ENCODE measurements at places on chromosomes 16 and 17. TPM values are rescaled to one million over a fixed set of nuclear protein-coding genes. Genes with fewer than 3 reads are reported as not detected.
A peak's percentile ranks its signal among the peaks of the same experiment; 100 is the strongest.

- no peak for DNase-seq
Measured at GRCh38 chr17:60602385-60602742, 2.4 kb downstream of the PPM1D start.

DNA sequence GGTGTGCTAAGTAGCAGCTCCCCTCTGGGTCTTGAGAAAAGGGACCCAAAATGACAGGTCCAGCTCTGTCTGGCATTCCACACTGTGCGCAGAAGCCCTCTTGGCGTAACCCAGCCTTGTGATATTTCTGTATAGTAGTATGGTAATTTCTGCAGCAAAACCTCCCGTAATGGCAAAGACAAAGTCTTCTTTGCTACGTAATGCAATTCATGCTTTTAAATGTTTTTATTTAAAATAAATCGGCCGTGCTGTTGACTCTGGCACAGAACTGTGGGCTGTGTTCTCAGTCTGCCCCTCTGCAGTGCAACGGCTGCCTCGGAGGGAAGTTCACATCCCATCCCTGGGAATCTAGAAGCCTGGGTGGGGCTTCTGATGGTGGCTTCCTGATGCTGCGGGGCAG lies 75.2 kb downstream of the ASIC2 start:
- DNase-seq, result no peak

DNA sequence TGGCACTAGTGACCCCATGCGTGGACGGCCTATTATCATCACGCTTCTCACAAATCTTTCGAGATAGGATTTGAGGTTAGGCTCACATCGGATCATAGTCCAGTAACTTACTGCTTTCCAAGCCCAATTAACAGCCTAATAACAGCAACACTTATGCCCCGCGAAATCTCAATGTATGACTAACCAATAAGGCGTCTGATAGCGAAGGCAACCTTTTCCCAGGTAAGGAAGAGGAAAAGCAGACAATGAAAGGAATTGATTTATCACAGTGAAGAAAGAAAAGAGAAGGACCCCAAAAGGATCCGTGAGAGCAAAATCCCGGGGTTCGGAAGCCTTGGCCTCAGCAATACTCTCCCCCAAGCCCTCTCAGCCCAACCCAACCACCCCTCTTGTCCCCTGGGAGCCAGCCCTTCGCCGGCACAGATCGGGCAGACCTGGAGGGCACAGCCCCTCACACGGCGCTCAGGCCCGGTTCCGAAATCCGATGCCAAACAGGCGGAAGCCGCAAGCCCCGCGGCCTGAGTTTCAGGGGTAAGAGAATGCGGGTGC lies 534 bp downstream of the GPATCH8 start:
- peak; percentile 78 for DNase-seq

DNA sequence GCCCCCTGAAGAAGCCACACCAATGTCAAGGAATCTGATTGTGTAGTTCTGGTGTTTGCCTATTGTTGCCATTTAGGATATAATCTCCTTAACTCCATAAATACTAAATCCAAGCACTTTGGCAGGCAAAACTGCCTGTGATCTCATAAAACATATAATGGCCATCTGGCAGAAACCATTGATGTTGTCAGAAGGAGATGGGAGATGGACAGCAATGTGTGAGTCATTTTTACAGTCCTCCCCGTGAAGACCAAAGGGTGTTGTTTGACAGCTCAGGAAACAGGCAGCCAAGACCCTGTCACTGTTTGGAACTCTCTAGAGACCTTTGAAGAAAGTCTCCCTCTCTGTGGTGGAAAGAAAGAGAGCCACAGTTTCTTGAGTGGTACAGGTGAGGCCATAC lies 454.1 kb downstream of the HS3ST3B1 start:
- DNase-seq, result no peak

DNA sequence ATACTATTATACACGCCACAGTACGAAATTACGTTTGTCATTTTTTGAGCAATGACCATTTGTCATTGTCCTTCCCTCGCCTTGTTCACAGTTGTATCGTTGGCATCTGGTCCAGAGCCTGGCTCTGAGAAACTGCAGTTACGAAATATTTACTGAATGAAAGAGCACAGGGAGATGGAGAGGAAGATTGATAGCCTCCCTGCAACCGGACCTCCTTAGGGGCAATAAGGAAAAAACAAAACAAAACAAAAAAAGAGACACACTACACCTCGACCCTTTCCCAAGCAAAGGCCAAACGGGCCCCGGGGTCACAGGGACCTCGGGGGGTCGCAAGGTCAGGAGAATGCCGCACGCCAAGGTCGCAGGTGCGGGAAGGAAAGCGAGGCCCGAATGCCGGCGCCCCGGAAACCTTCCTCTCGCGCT lies 857 bp downstream of the GOT2 start:
- no peak for DNase-seq

DNA sequence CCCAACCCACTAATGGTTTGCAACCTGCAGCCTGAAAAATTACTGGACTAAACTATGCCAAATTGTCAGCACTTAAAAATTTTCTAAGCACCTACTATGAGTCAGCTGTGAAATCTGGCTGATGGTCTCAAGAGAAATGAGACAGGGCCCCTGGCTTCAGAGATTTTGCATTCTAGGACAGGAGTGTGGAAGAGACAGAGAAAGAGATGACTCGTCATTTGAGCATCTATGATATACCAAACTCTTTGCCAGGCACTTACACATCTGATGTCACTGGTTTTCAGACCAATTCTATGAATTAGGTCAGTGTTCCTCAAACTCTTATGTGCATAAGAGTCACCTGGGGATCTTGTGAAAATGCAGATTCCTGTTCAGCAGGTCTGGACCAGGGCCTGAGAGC lies 44.4 kb downstream of the CLEC19A start:
- DNase-seq, result no peak

DNA sequence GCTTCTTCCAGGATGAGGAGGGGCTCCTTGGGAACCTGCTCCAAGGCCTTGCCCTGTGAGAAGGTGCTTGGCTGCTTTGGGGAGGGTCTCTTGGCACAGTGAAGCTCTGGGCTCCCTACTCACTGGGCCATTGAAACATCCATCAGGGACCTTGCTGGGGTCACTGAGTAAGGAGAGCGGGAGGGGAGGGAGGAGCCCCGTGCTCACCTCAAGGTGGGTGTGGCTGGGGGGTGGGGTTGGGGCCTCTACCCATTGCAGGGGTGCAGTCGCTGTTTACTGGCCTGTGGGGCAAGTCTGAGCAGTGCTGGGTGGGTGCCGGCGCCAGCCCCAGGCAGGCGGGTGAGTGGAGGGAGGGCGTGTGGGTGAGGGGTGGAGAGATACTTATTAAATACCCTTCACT lies 9.9 kb downstream of the TNS4 start:
- DNase-seq, result no peak

- DNase-seq, result no peak
Measured at GRCh38 chr17:80101946-80102663, 724 bp downstream of the GAA start.

DNA sequence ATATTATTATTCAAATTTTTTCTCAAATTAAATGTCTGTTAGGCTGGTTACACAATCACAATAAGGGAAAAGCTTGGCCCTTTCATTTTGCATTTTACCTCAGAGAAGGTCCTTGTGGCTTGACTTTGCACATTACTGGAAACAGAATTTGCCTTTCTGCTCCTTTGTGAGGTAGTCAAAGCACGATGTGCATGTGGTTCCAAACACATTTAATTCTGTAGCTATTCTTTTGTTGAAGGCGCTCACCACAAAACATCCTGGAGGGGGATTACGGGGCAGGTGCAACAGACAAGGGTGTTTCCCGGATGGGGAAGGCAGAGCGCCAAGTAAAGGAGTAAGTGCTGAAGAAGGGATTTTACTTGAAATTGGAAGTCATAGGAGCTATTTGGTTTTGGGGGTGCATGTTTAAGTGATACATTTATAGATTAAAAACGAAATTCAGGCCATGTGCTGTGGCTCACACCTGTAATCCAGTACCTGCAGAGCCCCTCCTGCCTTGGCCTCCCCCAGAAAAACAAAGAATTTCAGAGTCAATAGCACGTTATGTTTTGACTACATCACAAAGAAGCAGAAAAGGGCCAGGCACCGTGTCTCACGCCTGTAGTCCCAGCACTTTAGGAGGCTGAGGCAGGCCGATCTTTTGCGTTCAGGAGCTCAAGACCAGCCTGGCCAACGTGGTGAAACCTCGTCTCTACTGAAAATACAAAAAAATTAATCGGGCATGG lies 31.2 kb upstream of the TENT4B start:
- no peak for DNase-seq

DNA sequence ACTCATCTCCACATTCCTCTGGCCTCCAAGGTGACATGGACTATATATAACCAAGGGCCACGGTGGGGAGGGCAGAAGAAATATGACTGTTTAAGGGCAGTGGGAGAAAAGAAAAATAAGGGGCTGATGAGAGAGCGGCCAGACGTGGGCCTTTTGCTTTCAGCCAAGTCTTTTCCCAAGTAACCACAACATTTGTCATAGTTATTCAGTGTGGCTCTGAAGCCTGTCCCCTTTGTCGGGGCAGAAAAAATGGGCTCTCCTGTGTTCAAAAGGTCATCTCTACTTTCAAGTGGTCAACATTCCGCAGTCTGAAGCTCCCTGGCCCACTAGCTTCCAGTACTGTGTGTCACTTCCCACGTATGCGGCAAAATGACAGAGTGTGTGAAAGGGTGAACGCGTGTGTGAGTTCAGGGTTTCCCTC lies 245.4 kb downstream of the NTN1 start:
- no peak for DNase-seq

DNA sequence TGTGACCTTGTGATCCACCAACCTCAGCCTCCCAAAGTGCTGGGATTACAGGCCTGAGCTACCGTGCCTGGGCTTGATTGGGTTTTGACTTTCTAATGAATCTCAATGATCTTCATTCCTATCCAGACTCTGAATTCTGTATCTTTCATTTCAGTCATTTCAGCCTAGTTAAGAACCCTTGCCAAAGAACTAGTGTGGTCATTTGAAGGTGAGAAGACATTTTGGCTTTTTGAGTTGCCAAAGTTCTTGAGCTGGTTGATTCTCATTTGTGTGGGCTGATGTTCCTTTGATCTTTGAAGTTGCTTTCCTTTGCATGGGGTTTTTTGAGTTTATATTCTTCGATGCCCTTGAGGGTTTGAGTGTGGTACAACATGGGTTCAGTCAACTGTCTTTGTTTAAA lies 30.6 kb upstream of the TEKT1 start:
- no peak for DNase-seq

GRCh38 chr16:58249388-58249779 lies 45.4 kb downstream of the PRSS54 start:
- no peak for DNase-seq

DNA sequence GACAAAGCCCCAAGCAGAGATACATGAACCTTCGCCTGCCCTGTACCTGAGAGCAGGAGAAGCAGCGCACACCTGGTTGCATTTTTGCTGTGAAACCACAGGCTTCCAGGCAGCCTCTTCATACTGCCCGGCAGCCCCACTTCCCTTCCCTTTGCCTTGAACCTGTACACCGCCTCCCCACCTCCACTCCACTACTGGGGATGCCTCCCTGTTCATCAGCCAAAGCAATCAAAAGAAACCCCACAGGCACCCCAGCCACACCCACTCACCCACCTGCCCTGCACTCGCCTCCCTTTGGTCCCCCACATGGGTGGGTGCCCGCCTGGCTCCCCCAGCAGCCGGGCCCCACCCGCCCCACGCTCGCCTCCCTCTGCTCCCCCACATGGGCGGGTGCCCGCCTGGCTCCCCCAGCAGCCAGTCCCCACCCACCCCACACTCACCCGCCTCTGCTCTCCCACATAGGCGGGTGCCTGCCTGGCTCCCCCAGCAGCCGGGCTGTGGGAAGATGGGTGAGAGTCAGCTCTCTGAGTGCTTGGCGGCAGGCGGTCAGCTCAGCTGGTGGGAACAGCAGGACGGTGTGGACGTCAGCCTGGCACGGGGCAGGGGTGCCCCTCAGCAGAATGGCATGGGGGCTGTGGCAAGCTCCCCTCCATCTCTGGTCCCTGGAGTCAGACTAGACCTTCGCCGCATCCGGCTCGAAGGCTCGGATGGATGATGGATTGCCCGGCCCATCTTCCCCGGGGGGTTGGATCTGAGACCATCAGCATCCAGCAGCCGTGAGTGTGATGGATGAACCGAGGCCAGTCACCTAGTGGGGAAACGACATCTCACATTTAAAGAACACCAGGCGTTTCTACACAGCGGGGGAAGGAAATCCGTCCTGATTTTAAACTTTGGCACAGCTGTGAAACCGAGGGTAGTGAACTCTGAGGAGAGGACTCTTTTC lies 135.6 kb downstream of the BANP start:
- DNase-seq, result no peak

- DNase-seq, result no peak
Measured at GRCh38 chr16:24820522-24820921, 25.2 kb upstream of the SLC5A11 start.

DNA sequence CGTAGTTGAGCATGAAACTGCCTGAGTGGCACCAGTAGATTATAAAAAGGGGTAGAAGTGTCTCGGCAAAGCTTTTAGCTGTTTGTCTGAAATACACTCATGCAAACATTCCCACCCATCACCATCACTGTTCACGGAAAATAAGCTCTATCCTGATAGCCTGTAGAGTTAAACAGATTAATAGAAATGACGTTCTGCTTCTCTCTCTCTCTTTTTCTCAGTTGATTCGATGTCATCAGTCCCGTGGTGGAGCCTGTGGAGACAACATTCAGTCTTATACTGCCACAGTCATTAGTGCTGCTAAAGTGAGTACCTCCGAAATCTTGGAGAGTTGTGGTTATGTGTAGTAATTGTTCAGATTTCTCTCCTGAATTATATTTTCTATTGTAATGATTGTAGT lies 224.7 kb downstream of the BCAS3 start:
- DNase-seq, result no peak

GRCh38 chr17:70242781-70243437 lies 73.6 kb downstream of the KCNJ2 start:
- DNase-seq, result no peak

KRTAP4-5 gene
- 1.1 TPM for total RNA-seq

C16orf96 gene
- 0.34 TPM for total RNA-seq

ZSWIM7 gene
- 9.1 TPM for total RNA-seq

PDIA2 gene
- not detected for total RNA-seq

MC1R gene
- total RNA-seq, result 5.4 TPM

KRT27 gene
- total RNA-seq, result 1.9 TPM

DHRS7C gene
- total RNA-seq, result not detected

ACE gene
- total RNA-seq, result 6.1 TPM

TIMM22 gene
- total RNA-seq, result 12.9 TPM

LRRC46 gene
- not detected for total RNA-seq

KRTAP4-3 gene
- 35.4 TPM for total RNA-seq

DLX4 gene
- 1.4 TPM for total RNA-seq

AATK gene
- 2.8 TPM for total RNA-seq

All from suprapubic skin (tissue), 4 donors.